Activated naive CD4-positive, alpha-beta T cell (primary cell): ENCODE measurements at places on chromosomes 7 and 10.

DNA sequence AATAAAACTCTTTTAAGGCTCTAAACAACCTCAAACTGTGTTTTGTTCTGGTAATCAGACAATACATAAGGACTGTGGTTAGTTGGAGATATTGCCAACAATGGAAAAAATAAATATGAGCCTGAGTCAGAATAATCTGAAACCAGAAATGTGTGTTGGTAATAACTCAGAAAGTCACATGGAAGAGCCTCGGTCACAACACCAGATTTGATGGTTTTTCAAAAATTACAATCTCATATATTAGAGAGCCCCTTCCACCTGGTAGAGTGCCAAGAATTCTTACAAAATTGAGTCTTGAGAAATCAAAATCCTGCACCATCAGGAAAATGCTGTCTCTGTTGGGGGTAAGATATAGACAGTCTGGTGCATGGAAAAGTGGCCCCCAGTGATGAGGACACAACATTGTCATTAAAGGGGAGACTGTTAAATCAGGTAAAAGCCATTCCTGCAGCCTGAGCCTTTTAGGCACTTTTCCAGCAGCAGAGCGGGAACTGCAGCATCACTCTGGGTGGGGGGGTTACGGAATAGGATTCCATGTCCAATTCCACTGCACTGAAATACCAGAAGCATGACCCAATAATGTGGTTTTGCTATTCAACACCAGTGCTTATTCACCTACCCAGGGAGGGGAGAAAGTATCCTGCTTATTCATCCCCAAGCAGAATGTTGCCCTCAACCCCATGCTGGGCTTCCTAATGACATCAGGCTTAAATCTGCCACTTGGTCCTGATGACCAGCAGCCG, 9.5 kb upstream of the ADAM12 start:
- DNase-seq, result no peak

DNA sequence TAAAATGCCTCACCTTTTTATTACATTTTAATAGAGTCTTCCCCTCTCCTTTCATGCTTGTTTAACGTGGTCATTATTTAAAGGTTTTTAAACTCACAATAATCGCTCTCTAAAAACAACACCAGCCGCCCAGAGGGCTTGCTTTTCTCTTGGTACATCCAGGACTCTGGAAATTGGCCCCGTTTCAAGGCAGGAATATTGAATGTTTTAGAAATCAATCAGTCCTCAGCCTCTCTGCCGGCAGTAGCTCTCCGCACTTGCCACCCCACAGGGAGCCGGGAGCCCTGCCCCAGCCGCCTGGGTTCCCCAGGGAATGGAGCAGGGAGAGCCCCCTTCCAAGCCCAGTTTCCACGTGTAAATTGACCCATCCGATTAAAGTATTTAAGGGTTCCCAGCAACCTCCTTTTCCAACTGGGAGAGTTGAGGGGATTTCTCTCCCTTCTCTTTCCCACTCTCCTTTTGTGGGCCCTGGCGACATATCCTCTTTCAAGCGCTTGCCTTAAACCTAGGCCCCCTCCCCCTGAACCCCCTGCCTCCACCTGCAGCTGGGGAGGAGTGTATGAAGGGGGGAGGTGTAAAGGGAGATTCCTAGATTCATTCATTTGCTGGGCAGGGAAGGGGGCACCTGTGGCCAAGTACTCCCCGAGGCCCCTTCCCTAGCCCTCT, 1.9 kb downstream of the FGF8 start:
- no peak for DNase-seq

DNA sequence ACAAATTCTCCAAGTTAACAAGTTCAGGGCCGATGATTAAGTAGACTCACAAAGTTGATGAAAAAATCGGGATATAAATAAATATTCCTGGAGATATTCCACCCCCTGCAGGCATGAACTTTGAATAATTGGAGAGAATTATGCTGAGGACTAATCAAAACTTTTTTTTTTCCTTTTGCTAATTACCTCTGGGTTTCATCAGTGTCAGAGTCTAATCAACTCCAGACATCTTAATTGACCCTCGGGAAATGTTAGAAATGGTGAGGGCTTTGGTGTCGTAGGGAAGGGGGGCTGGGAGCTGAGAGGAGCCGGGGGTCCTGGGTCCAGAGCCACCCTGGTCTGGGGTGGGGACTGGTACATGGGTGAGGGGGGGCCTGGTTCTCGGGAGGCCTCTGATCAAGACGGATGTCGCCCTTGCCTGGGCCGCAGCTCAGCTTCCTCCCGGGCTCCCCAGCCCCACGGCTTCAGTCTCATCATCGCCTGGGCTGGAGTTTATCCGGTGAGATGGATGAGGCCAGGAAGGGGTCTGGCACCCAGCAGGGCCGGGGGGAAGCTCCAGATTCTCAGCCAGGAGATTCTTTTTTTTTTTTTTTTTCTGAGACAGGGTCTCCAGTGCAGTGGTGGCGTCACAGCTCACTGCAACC, 30.4 kb upstream of the ELFN1 start:
- DNase-seq, result no peak

DNA sequence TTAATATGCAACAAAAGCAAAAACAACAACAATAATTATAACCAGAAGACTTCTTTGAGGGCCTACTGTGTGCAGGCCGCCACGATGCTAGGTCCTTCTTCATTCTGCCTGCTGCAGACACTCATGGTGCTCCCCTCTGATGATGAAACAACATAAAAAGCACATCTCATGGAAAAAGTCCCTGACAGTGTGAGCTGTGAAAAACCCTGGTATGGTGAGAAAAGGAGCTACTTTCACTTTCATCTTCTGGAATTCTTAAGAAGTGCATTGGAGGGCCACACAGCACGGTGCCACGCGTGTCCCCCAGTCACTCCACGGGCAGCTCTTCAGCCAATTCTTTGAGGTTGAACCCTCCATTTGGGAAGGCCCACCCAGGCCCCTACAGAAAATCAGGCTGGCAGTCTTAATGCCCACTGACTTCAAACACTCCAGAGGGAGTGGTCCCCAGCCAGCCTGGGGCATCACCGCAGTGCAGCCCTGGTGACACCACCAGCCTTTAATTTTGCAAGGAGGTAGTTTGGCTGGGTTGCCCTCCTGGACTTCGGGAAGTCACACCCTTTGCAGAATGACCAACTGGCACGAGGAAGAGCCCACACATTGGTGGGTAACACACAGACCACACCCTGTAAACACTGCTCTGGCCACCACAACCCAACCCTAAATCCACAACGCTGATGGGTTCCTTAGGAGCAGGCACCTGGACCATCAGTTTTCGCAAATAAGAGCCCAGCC, 7.7 kb downstream of the KCNMA1 start:
- no peak for DNase-seq

- DNase-seq, result no peak
Observed at GRCh38 chr7:157238087-157238486, 98.7 kb upstream of the DNAJB6 start.

DNA sequence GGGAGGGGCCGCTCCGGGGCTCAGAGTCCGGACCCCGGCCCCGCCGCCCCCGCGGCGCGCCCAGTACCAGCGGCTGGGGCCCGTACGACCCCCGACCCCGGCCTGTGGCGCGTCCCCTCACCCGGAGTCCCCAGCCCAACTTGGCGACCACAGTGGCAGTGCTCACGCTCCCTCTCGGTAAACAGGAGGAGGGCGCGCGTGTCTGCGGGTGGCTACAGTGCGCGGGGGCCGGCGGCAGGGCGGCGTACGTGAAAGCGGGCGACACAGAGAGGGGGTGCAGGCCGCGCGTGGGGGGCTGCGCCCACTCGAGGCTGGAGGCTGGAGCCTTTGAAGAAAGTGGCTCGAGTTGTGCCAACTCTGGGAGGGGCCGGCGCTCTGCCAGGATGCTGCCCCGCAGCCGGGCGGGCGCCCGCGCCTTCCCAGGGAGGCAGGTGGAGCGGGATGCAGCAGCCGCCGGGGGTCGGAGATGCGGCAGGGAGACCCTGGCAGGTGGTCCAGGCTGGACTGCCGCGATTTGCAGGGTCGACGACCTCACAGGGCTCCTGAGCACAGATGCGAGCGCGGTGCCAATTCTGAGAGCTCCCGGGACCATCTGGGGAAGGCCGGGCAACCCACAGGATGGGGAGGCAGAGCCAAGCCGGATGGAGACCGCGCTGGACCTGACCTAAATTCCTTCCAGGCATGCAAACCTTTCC, 655 bp downstream of the PTPRE start:
- no peak for DNase-seq

- no peak for DNase-seq
Observed at GRCh38 chr10:12766223-12766622, 235.3 kb downstream of the CCDC3 start.

- DNase-seq, result no peak
Observed at GRCh38 chr10:1104971-1105370, 48.8 kb downstream of the WDR37 start.

DNA sequence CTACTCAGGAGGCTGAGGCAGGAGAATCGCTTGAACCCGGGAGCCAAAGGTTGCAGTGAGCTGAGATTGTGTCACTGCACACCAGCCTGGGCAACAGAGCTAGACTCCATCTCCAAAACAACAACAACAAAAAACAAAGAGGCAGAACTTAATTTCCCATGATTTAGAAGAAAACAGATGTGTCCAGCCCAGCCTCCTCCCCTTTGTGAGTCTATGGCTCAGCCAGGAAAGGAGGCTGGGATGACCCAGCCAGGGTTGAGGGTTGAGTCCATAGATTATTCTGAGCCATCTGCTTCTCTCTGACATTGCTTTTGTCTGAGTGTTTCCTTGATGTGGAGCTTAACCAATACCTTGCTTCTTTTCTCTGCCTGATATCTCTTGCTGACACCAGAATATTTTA, 994.1 kb downstream of the TYW1 start:
- no peak for DNase-seq
